Brain (organoid and tissue), 16 donors: ENCODE measurements at places on chromosomes 5 and 9. TPM values are rescaled to one million over a fixed set of nuclear protein-coding genes. Genes with fewer than 3 reads are reported as not detected.

The GFRA3 gene
- 2.0 TPM for polyA plus RNA-seq

The SLC44A1 gene
- 92.3 TPM for polyA plus RNA-seq

The IFNA2 gene
- not detected for polyA plus RNA-seq

The FLT4 gene
- polyA plus RNA-seq = 3.2 TPM

The ITGA2 gene
- 1.0 TPM for polyA plus RNA-seq

The NR4A3 gene
- polyA plus RNA-seq = 1.0 TPM

The ECM2 gene
- polyA plus RNA-seq = 1.3 TPM

The TIMD4 gene
- not detected for polyA plus RNA-seq

The FCN1 gene
- 2.5 TPM for polyA plus RNA-seq

The STPG3 gene
- not detected for polyA plus RNA-seq

The NPM1 gene
- 407 TPM for polyA plus RNA-seq

The GPX3 gene
- 54.2 TPM for polyA plus RNA-seq

The SPATA31D4 gene
- not detected for polyA plus RNA-seq

The ATOX1 gene
- 168 TPM for polyA plus RNA-seq

The GOLGA1 gene
- 10.0 TPM for polyA plus RNA-seq

The C9orf153 gene
- polyA plus RNA-seq = not detected

The LHX6 gene
- 2.6 TPM for polyA plus RNA-seq

The LIX1 gene
- polyA plus RNA-seq = 3.0 TPM

The GLDC gene
- polyA plus RNA-seq = 5.1 TPM

The C5orf63 gene
- polyA plus RNA-seq = 2.8 TPM
